ENCODE measurements at places on chromosomes 13 and 19.

GRCh38 chr13:95181586-95181985 is 119.7 kb downstream of the ABCC4 start:
- DNase-seq = no peak

DNA sequence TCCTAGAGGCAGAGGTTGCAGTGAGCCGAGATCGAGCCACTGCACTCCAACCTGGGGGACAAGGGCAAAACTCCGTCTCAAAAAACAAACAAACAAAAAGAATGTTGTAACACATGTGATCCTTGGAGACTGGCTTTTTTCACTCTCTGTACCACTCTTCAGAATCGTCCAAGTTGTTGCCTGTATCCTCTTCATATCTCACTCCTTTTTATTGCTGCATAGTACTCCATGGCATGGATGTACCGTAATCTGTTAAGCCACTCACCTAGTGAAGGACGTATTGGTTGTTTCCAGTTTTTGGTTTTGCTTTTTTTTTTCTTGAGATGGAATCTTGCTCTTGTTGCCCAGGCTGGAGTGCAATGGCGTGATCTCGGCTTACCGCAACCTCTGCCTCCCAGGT is 7.0 kb upstream of the CD22 start:
- DNase-seq = no peak

- no peak for DNase-seq
Observed at GRCh38 chr13:37492075-37492474, 106.5 kb downstream of the POSTN start.

DNA sequence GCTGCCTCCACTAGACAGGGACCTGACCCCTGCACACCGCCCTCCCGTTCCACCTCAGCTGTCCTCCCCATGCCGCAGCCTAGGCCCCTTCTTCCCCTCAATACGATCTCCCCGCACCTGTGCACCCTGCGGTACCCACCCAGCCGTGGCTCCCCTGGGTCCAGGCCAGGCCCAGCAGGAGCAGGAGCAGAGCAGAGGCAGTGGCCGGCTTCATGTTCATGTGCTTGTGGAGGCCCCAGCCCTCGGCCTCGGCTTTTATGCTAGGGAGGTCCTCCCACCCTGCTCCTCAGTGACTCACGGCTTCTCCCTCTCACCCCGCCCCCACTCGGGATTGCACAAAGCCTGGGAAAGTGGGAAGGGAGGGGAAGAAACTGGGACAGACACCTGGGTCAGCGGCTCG is 11.4 kb upstream of the KRTDAP start:
- no peak for DNase-seq

DNA sequence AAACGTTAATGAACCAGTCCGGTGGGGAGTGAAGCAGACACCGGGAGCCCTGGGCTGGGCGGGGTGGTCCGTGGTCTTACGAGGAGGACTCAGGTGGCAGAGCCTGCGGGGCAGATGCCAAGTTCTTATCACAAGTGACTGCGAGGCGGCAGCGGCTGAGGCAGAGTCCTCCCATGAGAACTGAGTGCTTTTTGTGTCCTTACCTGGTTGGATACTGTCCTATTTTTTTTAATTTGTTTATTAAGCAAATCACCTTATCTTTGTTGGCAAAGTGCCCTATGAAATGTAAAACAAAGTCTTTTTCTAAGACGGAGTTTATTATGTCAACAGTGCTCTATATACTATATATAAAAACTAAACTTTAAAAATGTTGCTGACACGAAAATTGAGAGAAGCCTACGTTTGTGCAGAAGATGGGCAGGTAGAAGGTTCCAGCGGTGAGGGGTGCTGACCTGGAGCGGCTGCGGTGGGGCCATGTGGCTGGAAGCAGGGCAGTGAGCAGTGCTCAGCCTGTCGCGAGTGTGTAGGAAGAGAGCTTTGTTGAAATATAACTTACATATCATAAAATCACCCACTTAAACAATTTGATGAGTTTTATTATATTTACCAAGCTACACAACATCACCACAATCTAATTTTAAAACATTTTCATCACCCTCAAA is 82.2 kb downstream of the ATP11A start:
- no peak for DNase-seq

DNA sequence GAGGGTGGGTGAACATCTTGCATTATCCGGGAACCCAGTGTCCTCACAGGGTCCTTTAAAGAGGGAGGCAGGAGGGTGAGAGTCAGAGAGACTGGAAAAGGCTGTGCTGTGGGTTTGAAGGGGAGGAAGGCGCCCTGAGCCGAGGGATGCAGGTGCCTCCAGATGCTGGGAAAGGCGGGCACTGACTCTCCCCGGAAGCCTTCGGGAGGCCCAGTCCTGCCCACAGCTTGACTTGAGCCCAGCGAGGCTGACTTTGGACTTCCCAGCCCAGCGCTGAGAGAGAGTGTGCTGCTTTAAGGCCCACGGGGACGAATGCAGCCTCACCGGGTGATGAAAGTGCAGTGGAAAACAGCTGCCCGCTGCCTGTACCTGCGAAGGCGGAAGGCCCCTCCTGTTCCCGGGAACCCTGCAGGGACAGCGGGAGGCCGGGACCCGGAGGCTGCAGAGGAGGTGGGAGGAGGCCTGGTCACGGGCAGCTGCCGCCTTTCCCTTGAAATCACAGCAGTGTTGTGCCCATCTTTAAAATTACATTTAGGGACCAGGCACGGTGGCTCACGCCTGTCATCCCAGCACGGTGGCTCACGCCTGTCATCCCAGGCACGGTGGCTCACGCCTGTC is 16.1 kb downstream of the REXO1 start:
- no peak for DNase-seq

- no peak for DNase-seq
Observed at GRCh38 chr13:39362652-39363381, 240.2 kb downstream of the LHFPL6 start.

Measured in GDM1 (cell line).